ENCODE measurements at places on chromosomes 11 and 22.

GRCh38 chr11:128021349-128022006 is 565.9 kb downstream of the ETS1 start:
- no peak for DNase-seq

DNA sequence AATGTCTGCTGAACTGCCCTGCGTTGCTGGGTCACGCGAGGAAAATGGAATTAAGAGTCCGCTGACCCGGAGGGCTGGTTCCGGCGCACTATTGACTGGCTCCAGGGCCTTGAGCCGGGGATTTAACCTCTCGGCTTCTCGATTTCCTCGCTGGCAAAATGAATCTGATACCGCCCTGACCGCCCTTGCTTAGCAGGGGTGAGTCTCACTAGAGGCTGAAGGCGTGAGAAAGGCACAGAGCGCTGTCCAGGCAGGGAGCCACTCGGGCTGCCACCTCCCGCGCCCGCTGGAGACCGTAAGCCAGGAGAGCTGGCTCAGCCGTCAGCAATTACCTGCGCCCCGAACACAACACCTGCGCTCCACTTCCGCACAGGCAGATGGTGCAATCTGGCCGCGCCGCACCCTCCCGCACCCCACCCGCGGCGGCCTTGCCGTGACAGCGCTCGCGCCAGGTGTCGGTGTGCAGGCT is 65.6 kb downstream of the BUD13 start:
- DNase-seq: no peak

DNA sequence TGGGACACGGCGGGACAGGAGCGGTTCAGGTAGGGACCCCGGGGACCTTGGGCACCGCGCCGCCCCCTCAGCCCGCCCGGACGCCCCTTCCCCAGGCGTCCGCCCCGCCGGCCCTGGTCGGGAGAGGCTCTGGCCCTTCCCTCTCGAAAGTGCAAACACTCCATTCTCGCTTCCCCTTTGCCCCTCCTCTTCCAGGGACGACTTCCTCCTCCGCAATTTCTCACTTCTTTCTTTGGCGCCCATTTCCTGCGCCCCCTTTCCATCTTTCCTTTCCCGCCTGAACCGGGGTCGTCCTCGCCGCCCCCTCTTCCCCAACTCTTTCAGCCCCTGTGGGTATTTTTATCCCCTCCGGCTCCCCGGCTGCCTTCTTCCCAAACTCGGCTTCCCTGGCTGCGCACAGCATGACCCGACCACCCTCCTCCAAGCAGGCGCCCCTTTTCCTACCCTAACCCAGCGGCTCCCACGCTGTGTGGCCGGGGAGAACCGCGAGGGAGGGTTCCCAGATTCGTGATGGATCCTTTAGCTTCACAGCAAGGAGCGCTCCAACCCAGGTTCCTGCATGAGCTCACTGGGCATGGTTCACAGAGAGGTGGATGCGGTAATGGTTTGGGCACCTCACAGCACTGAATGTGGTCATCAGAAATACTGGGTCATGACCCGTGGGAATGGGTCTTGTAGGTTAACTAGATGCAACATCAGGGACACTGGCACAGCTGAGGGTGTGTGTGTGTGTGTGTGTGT is 689 bp downstream of the RAB39A start:
- no peak for DNase-seq

DNA sequence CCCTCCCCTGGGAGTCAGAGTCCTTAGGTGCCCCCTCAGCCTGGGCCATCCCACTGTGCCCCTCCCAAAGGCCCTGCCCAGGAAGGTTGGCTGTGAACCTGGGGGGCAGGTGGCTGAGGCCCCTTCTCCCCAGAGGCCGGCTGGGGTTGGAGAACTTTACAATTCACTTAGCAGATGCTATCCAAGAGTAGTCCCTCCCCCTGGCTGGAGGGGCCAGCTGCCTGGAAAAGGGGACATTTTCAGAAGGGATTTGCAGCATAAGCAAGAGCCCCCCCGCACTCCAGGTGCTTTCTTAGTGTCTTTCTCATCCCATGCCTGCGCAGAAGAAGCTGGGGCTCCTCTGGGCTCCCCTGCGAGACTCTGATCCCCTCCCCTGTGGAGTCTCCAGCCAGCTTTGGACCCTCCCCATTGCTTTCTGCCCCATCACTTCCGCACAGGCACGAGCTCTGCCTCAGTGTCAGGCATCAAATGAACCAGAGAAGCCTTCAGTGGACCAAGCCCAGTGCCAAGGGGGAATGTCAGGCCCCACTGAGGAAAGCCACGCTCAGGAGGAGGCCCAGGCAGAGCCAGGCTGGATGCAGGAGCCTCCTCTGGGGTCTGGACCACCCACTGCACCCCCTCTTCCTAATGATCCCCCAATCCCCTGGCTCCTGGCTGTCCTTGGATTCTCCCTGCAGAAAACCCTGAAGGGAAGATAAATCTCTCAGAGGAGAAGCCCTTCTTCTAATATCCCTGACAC is 3.7 kb downstream of the SSTR3 start:
- no peak for DNase-seq

DNA sequence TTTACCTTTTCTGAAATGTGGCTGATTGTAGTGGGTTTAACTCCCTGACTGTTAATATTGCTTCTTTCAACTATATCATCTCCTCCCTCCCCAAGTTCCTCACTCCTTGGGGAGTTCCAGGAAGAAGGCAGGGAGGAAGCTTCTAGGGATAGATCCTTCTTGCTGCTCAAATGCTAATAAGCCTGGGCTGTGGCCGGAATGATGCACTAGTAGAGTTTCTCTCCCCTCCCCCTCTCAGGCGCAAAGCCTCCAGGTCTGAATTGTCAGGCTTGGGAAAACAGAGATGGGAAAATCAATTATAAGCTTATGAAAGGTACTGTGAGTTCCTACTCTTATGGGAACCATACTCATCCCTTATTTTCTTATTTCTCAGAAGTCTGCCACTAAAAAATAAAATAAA is 30.8 kb downstream of the FEZ1 start:
- DNase-seq: no peak

DNA sequence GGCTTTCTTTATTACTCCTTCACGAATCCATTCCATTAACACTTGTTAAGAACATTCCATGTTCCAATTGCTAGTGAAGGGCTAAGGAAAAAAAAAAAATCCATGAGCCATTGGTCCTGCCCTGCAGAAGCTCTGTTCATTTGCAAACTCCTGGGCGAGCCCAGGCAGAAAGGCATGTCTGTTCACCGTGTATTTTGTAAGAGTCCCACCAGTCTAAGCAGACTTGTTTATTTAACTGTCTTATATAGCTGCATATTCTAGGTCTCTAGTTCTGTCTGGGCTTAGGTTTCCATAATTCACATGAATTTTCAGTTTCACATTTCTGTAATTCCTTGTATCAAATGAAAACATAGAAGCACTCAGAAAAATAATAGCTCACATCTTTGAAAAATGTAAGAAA is 97.4 kb upstream of the POU2AF2 start:
- DNase-seq: no peak

GRCh38 chr11:128662076-128662475 is 31.8 kb upstream of the FLI1 start:
- DNase-seq: no peak

GRCh38 chr11:132106096-132106982 is 735.9 kb downstream of the NTM start:
- no peak for DNase-seq

DNA sequence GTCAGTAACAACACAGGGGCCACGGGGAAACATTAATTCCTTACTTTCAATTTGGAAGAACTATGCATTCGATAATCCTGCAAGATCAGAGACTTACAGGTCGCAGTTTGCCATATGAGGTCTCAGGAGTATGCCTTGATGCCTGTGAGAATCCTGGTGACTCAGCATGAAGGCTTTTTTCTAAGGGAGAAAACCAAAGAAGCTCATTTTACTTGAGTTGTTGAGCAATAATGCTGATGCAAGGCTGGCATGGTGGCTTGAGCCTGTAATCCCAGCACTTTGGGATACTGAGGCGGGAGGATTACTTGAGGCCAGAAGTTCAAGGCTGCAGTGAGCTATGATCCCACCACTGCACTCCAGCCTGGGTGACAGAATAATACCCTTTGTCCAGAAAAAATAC is 26.6 kb downstream of the ATG16L2 start:
- DNase-seq: no peak

DNA sequence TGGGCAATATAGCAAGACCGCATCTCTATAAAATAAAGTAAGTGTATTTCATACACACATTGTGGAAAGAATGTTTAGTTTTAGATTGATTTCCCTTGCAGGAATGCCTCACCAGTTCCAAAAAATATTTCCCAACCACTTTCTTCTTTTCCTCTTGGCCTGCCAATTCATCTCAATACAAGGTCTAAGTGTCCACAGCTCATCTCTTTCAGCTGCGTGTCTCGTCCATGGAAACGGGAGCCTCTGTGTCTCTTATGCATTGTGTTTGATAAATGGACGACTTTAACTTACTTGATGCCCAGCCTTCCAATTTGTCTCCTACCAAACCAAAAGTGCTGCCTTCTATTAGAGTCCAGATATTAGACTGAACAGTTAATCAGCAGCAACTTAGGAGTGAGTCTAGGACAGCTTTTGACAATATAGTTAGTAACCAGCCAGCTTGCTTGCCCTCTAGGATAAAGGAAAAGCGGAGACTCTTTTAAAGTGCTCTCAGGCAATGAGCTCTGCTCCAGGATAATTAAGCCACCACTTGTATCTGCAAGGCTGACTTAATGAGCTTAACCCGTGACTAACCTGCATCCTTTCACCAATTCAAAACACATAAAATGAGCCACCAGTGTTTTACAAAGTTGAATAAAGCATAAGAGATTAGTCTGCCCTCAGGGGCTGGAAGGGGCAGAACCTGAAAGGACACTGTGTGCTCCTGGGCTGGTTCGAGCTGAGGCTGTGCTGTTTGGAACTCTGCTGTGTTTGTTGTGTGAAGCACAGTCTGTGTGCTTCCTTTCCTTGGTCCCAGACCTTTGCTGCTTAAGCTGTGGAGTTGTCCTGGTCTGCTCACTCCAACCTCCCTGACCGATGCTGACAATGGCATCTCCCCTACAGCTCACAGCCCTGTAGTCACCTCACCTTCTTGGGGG is 27.5 kb downstream of the FBXO7 start:
- DNase-seq: no peak

DNA sequence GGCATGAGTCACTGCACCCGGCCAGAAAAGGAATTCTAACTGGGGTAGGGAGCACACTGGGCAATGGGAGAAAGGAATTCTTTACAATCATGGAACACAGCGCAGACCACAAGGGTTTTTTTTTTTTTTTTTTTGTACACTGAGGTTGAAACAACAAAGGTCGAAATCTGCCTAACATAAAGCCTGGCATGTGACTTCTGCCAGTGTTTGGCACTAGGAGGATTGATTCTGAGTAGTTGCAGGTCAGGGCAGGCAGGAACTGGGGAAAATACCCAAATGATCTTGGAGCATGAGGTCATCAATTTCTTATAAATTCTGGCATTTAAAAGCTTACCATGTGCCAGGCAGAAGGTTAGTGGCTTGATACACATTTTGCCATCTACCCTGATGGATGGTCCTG is 202.0 kb upstream of the SNX19 start:
- no peak for DNase-seq

- DNase-seq: no peak
Measured at GRCh38 chr11:92929246-92929645, 40.2 kb upstream of the MTNR1B start.

DNA sequence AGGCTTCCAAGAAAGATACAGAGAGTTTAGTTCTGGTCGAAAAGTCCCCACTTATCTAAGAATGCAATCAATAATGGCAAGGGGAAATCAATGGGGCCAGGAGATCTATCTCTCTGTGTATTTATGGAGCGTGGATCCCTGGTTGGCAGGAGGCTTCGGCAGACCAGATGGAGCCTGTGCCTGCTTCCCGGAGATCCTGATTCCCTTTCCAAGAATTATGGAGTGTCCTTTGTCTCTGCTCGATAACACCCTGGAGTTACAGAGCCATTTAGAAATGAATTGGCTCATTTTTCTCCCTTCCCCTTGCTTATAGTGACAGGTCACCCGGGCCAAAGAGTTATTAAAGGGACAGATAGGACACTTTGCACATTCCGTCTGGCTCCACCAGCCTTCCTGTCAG is 92.4 kb downstream of the ISX start:
- DNase-seq: no peak

GRCh38 chr11:6736495-6737121 is 35.2 kb downstream of the OR2AG2 start:
- DNase-seq: no peak

- no peak for DNase-seq
Measured at GRCh38 chr22:47064416-47064815, 302.0 kb downstream of the TBC1D22A start.

DNA sequence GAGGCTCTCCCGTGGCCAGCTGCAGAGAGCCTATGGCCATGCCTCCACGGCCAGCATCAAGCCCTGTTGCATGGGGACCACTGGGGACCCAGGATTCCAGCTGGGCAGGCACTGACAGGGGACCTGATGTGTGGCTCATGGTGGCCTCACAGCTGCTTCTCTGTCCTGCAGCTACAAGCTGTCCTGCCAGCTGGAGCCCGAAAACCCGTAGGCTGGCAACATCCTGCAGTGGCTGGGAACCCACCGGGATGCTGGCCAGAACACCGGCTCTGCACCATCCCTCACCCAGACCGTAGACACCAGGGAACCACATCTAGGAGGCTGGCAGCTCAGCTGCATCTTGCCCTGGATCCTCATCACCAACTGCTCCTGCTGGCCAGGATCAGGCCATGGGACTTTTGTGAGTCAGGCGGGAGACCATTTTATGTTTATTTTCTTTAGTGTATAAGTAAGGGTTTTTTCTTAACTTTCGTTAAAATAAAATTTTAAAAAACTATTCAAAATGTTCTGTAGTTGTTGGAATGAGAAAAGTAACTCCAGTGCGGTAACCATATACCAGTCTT is 7.9 kb downstream of the RGL4 start:
- DNase-seq: no peak

DNA sequence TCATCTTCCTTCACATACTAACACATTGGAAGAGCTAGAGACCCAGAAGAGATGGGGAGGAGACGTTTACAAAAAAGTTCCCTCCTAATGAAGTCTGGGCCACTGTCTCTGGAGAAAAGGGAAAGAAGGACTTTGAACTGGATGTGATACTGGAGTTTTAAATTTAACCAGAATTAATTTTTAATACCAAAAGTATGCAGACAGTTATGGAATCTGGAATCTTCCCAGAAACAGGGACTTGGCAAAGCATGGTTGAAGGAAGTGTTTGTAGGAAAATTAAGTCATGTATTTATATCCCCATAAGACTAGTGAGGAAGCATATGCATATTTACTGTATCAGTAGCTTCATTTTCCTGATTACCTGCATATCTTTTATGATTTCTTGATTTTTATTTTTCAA is 215.5 kb downstream of the TTC28 start:
- no peak for DNase-seq

DNA sequence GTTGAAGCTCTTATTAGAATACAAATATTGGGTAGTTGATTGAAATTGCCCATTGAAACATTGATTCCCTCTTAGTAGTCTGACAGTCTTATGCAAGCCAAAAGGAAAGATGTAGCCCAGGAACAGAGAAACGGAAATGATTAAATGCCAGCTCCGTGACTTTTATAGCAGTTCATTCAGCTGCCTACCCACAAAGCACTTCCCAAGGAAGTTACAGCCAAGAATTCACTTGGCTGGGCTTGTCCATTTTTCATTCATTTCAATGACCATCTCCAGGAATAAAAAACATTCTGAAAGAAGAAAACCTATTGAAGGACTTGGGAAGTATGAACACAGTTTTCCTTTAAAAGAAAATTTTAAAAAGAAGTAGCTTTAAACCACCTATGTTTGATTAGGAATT is 62.0 kb downstream of the NCAM1 start:
- DNase-seq: no peak

- no peak for DNase-seq
Measured at GRCh38 chr11:9675691-9676090, 11.8 kb downstream of the SWAP70 start.
